ENCODE measurements at places on chromosomes 12 and 14.

GRCh38 chr14:37665479-37665878 is 70.0 kb downstream of the TTC6 start:
- no peak for DNase-seq

DNA sequence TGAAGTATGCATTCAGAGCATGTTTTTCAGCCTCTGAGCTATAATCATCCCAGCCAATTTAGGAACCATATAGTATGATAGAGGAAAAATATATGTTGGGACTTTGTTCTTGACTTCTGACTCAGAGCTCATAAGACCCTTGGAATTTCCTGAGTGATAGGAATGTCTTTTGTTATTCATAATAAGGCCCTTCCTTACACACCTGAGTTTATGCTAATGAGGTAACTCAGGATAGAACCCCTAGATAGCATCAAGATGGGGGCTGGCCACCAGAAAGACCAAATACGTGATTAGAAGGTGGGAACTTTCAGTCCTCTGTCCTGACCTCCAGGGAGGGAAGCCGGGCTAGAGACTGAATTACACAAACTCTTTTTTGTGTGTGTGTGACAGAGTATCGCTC is 32.4 kb upstream of the PLEK2 start:
- DNase-seq: no peak

GRCh38 chr12:119512772-119513497 is 80.6 kb upstream of the TMEM233 start:
- no peak for DNase-seq

- no peak for DNase-seq
Measured at GRCh38 chr12:66170606-66171005, 810 bp upstream of the TMBIM4 start.

GRCh38 chr12:10697862-10698261 is 24.0 kb upstream of the STYK1 start:
- DNase-seq: no peak

- no peak for DNase-seq
Measured at GRCh38 chr14:56221382-56222128, 103.3 kb downstream of the PELI2 start.

DNA sequence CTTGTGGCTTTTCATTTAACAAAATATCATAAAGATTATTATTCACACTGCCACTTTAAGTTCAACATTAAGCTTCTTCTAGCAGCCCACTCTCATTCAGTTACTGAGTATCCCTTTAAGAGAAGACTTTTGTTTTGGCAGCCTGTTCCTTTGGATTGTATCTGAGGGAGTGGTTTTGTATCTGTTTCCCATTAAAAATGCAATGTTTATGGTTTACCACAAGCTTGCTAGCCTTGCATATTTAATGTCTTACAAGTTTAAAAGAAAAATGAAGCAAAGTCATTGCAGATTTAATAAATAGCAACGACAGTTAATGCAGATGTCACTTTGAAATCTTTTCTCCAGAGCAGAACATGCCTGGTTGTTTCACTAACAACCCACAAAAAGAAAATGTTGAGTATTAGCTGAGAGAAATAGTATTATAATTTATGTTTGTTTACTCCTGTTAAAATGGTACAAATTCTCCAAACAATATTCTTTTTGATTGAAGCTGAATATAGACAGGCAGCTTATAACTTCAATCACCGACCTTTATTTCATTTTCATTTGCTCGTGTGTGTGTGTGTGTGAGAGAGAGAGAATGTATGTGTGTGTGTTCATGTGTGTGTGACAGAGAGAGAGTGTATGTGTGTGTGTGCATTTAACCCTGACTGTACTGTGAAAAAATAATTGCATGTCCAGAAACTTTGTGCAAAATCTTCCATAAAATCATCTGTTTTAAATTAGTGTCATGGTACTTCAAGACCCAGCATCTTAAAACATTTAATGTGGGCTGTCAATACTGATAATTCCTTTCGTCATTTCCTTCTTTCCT is 1.8 kb downstream of the DCN start:
- DNase-seq: no peak

GRCh38 chr12:83807871-83808270 is 1104.7 kb downstream of the SLC6A15 start:
- DNase-seq: no peak

DNA sequence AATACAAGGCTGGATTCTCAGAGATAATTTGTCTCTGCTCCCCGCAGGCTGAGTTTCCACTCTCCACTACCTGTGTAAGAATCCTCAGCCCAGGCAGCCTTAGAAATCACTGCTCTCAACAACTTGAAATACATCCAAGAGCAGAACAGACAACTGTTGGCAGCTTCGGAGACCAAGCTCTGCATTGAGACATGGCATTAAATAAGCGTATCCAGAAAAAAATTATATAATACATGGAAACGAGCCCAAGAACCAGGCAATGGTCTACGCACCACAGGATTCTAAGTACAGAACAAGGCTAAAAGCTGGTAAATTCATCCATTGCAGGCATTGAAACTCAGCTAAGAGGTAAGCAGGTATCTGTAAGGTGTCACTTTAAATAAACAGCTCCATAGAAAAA is 165.5 kb upstream of the DIO3 start:
- no peak for DNase-seq

DNA sequence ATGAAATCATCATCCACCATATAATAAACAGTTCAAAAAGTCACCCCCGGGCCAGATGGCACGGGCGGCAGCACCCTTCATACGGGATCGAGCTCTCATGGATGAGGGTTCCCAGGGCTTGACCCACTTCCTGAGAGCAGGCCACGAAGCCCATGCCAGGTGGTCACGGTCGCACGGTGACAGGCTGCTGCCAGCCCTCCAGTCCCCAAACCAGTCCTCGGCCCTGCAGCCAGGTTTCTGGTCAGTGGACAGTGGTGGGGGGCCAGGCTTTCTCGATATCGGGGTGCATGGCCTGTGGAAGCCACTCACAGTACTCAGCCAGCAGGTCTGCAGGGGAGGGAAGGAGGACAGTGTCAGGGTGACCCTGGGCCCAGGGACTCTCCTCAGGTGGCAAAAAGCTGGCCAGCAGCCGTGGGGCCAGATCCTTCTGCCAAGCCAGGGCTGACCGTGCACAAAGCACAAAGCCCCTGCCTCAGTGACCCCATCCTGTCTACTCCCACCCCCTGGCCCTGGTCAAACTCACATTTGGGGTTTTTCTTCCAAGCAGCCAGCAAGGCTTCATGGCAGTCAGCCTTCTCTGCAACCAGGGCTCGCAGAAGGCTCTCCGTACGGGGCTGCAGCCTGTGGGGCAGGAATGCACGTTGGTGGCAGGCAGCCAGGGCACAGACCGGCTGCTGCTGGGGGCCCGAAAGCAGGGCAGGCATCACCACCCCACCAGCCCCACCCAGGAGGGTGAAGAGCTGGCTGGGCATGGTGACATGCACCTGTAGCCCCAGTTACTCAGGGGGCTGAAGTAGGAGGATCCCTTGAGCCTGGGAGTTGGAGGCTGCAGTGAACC is 33.3 kb upstream of the UBC start:
- no peak for DNase-seq

- peak; percentile 28 for DNase-seq
Measured at GRCh38 chr12:42809226-42809625, 219.7 kb upstream of the PRICKLE1 start.

- no peak for DNase-seq
Measured at GRCh38 chr12:85322715-85323114, 42.7 kb downstream of the ALX1 start.

DNA sequence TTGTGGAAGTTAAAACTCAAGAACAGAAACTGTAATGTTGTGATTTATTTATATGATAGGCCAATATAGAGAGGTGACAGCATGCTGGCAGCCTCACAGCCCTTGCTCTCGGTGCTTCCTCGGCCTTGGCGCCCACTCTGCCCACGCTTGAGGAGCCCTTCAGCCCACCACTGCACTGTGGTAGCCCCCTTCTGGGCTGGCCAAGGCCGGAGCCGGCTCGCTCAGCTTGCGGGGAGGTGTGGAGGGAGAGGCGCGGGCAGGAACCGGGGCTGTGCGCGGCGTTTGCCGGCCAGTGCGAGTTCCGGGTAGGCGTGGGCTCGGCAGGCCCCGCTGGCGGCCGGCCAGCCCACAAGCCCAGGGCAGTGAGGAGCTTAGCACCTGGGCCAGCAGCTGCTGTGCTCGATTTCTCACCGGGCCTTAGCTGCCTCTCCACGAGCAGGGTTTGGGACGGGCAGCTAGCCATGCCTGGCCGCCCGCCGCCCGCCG is 65.8 kb upstream of the SLC8A3 start:
- peak; percentile 71 for DNase-seq
